EL (cell line): ENCODE measurements at places on chromosomes 2 and 18.
A peak's percentile ranks its signal among the peaks of the same experiment; 100 is the strongest.

- DNase-seq = no peak
These were observed 142.6 kb upstream of the GPC1 start for GRCh38 chr2:240292619-240293525.

DNA sequence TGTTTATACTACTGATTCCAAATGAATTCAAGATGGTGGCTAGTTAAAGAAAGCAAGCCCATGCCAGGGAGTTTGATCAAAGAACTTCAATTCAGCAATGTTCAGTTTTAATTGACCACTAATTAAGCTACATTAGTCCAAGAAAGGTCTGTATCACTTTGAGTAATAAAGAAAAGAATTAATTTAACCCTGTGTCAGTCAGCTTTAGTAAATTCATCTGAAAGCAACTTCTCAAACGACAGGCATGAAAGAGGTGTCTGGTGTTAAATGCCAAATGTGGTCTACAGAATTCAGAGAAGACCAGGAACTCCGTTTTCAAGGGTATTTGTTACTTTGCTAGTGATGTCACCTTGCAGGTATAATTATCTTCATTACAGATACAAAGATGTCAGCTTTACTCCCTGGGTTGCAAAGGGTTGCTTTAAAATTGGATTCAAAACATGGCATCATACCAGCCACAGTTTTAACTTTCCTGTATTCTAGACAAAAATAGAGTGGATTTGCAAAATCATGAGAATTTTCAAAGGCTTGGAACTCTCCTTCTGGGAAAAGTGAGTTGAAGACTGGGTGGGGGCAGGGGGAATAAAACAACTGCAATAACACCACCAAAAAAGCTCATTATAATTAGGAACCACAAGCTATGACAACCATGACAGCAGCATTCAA lies 281.5 kb downstream of the TCF4 start:
- no peak for DNase-seq

DNA sequence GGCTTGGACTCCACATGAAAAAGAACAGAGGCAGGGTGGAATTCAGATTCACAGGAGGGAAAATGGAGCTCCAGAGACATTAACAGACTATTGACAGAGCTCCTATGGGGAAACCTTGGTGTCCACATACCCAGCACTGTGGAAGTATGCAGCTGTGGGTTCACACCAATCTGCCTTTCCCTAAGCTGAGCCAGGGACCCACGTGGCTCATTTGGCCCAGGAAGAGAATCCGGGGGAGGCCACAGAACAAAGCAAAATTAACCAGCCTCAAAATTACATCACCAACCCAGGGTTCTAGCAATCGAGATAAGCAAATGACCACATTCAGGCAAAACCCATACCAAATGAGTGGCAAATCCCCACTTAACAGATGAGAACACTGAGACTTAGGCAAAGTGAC lies 105.8 kb upstream of the TWIST2 start:
- DNase-seq = no peak

DNA sequence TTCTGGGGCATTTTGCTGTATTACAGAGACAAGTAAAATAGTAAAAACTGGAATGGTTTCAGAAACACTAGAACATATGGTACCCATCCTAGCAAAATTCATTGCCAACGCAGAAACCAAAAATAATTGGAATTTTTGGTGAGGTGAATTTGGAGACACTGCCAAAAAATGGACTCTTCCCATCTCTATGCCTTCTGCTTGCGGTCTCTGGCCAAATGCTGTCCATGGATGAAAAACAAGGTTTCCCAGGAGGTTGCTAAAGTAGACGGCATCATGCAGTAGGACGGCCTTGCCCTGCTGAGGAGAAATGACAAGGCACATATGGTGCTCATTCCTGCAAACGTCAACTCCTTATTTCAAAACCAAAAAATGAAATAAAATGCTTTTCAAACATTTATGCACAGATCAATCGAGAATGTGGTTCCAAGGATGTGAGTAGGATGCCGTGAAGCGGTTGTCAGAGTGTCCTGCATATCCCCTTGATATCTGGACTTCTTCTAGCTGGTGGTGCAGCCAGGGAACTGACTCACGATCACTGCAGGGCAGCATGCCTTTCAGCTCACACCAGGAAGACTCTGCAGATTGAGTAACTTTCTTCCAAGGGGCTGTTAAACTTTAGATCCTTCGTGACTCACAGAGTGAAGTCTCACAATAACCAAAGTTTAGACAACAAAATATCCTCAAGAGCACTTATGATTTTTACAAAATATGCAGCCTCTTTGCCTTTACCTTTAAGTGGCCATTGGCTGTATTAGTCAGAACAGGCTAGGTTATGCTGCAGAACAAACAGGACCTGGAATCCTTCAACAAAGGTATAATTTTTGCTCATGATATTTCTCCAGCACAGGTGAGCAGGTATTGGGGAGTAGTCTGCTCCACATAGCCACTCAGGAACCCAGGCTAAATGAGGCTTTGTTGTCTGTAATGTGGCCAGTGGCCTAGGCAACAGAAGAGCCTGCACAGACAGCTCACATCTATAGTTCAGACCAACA lies 149.4 kb upstream of the NDUFV2 start:
- DNase-seq = peak; percentile 94

- peak; percentile 71 for DNase-seq
These were observed 133.3 kb upstream of the UNC80 start for GRCh38 chr2:209638346-209638745.

GRCh38 chr2:178070824-178071223 lies 1.8 kb downstream of the PDE11A start:
- DNase-seq = peak; percentile 15

GRCh38 chr2:218996937-218997336 lies 3.7 kb upstream of the CRYBA2 start:
- DNase-seq = no peak

- DNase-seq = no peak
These were observed 145.5 kb downstream of the CYP26B1 start for GRCh38 chr2:72001937-72002690.

DNA sequence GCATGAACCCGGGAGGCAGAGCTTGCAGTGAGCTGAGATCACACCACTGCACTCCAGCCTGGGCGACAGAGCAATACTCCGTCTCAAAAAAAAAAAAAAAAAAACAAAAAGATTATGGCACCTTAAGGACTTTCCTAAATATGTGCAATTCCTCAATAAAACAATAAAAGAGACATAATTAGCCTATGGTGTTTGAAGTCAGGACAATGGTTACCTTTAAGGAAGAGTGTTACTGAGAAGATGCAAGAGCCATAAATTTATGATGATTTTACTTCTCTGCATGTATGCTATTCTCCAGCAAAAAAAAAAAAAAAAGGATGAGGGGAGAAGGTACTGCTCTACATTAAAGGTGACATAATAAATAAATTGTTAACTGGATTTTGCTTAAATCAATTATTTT lies 208.2 kb upstream of the STK17B start:
- DNase-seq = no peak

DNA sequence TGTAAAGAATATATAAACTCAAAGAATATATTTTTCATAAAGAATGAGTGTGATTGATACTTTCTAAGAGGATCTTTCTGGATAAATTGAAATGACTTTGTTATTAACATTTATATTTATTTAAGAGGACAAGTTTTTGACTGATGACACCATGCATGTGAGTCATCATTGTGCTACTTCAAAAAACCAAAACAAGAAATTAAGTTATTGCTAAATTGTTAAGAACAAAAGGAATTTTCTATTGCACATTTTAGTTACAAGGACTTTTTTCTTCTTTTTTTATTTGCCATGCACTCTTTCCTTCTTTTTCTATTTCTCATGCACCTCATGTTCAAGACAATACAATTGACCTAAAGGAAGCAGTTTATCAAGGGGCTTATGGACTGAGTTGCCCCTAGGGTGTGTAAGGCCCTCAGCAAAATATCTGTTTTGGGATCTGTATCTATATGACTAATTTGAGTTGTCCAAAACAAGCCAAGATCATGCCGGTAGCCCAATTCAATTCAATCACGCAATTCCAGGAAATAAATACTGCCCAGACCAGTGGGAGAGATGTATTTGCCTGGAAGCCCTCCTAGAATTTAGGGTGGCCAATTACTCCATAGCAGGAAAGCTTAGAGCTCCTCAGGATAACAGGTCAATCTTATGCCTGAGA lies 654.3 kb downstream of the METTL4 start:
- DNase-seq = no peak

DNA sequence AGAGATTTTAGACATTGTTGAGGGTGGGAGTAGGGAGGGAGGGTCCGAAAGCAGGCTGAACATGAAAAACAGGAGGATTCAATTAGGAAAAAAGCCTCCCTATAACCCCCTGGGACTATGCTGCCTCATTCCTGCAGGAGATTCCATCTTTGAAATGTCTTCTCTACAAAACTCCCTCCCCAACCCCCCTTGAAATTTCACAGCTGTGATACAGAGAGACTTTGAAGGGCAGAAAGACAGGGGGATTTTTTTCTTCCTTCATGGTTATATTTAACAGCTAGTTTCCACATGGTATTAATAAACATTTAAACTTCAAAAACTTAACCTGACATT lies 57.6 kb downstream of the TRIB2 start:
- no peak for DNase-seq

GRCh38 chr2:68336192-68336591 lies 16.4 kb upstream of the CNRIP1 start:
- DNase-seq = peak; percentile 83

DNA sequence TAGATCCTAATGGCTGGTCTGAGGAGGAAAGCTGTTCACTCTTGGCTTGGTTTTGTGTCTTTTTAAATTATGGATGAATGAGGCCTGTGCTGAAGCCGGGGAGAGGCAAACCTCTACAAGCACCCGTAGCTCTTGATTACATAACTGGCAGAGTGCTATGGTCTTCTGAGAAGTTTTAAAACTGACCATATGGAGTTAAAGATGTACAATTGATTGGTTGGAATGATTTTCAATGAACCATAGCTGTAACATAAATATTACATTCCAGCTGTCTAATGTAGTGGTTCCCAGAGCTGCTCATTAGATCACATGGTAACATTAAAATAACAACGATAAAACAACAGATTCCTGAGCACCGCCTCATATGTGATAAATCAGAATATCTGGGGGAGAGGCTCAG lies 71.1 kb upstream of the MAP4K3 start:
- peak; percentile 71 for DNase-seq
